ENCODE measurements at places on chromosomes 4 and X.
A peak's percentile ranks its signal among the peaks of the same experiment; 100 is the strongest.

DNA sequence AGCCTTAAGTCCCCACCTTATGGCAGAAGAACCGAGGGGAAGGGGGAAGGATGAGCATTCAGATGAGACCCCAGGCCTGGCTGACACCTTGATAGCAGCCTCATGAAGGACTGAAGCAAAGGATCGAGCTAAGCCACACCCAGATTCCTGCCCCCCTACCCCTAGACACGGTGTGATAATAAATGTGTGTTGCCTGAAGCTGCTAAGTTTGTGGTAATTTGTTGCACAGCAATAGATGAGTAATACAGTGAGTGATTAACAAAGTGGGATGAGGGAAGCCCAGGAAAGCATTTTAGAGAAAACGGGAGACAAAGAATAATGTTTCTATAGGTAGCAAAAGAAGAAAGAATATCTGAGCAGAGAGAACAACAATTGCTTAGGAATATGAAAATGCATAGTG is 404.2 kb downstream of the MID1IP1 start:
- DNase-seq, result no peak

DNA sequence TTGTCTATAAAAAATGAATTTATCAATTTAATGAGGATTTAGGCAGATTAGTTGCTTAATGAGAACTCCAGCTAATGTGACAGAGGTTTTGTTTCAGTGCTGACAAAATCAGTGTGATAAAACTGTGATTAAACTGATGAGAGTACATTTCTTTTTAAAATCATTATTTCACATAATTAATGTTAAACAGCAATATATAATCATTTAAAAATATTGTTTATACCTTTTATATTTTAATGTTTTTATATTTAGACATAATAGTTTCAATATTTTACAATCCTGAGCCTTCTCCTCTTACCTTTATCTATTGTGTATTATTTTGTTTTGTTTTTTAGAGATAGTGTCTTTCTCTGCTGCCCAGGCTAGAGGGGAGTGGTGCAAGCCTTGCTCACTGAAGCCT is 47.1 kb upstream of the MAB21L2 start:
- no peak for DNase-seq

- no peak for DNase-seq
These were observed 77.3 kb upstream of the FGF13 start for GRCh38 chrX:138788771-138789170.

- DNase-seq, result peak; percentile 22
These were observed 1.9 kb upstream of the FTSJ1 start for GRCh38 chrX:48474127-48474526.

GRCh38 chr4:175017751-175018150 is 99.6 kb downstream of the ADAM29 start:
- DNase-seq, result no peak

DNA sequence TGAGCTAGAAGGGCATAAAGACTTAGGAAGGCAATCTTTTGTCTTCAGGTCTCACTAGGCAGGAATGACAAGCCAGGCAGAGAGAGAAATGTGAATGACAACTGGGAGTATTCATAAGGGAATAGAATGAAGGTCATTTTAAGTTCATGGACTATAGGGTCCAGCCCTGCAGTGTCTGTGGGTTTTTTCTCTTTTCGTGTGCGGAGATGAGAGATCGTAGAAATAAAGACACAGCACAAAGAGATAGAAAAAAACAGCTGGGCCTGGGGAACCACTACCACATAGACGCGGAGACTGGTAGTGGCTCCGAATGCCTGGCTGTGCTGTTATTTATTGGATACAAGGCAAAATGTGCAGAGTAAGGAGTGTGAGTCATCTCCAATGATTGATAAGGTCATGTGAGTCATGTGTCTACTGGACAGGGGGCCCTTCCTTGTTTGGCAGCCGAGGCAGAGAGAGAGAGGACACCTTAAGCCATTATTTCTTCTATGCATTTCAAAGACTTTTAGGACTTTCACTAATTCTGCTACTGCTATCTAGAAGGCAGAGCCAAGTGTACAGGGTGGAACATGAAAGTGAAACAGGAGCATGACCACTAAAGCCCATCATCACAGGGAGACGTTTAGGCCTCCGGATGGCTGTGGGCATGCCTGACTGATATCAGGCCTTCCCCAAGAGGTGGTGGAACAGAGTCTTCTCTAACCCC is 921.8 kb upstream of the PCDH10 start:
- no peak for DNase-seq

DNA sequence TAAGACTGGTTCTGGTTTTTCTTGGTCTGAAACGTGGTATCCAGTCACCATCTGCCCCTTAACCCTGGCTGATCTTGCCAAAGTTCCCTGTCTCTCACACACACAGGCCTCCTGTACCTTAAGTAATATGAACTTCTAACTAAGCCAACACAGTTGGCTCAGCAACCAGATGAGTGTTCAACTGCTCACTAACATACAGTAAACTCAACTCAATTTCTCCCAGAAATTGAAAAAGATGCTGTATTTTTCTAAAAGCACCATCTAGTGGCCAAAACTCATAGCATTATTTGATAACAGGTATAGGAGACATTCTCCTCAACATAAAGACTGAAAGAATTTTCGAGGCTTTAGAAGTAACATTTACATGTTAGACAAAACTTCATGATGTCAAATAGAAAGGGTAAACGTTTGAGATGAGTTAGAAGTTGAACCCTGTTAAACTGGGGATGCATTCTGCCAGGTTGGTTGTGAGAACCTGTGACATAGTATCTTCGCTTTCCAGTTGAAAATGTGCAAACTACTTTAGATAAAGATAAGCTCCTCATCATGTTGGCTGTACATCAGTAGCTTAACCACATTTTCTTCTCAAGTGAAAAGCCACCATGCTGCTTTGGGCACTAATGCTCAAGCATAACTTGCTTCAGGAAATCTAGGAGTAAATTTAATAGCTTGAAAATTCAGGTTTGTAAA is 31.2 kb downstream of the CCNI start:
- DNase-seq, result peak; percentile 47

DNA sequence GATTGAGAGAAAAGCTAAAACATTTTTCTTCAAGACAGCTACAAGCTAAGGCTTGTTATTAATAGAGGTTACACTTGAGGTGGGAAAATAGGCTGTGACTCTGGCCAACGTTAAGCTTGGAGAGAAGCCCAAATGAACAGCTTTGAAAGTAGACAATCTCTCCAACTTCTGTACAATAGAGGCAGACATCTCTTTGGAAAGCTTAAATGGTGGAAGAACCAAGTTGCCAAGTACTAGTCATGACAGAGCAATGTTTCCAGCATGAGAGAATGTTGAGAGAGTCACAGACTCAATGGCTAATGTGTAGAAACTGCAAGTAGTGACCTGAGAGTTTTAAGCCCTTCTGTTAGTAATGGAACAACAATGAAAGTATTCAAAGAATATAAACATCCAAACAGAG is 298.1 kb downstream of the INPP4B start:
- no peak for DNase-seq

DNA sequence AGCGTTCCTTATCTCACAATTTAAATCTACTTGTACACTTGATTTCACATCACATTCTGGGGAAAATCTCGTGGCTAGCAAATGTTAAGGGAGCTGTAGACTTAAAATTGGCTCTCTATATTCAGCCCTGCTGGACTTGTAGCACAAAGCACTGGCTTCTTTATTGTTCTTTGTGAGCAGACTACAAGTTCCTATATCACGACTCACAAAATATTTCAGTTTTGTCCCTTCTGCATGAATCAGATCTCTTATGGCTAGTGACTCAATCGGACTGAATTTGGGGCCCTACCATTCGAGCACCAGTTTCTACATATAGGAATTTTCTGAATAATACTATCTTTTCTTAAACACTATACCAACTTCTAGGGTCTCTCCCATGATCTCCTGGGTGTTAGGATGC is 390.1 kb downstream of the ADAM29 start:
- DNase-seq, result peak; percentile 6

- no peak for DNase-seq
These were observed 129.8 kb downstream of the GPR143 start for GRCh38 chrX:9635803-9636202.

DNA sequence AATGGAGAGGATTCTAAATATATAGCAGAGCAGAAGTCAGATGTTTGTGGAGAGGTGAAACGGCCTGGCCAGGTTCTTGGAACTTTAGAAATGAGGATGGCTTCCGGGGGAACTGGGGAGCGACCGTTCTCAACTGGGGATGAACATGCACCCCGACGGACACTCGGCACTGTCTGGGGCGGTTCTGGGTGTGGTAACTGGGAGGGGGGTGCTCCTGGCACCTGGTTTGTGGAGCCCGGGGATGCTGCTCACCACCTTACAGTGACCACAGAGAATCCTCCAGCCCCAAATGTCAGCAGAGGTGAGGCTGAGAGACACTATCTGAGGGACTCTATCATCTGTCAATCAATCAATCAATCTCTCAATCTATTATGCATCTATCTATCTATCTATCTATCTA is 69.0 kb upstream of the PPP2R3B start:
- DNase-seq, result no peak

DNA sequence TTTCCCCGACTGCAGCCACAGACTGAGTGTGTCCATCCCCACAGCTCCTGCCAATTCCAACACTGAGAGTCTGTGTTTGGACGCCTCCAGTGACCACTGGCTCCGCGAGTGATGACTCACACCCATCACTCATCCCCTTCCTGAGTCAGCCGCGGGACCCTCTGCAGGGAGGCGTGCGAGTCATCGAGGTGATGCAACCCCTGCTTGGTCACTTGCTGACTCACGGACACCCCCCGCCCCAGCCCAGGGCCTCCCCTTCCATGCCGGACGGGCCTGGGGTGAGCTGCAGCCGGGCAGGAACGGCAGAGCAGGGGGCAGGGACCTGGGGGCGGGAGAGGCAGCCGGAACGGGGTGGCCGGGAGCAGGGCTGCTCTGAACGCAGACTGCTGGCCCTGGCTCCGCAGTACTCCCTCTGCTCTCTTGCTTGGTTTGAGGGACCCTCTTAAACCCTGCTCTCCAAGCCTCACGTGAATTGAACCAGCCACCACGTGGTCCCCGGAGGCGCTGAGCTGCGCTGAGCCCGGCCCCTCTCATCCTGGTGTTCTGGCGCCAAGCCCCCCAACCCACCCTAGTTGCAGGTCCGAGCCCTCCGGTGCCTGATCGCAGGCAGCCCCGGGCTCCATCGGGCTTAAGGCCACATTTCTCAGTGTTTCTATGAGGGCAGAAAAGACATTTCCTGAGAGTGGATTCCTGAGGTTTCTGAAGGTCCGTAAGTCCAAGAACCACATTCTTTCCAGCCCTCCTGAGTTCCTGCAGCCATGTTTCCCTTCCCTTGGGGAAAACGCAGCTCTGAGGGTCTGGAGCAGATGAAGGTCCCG is 32.4 kb downstream of the FGFRL1 start:
- DNase-seq, result peak; percentile 85

DNA sequence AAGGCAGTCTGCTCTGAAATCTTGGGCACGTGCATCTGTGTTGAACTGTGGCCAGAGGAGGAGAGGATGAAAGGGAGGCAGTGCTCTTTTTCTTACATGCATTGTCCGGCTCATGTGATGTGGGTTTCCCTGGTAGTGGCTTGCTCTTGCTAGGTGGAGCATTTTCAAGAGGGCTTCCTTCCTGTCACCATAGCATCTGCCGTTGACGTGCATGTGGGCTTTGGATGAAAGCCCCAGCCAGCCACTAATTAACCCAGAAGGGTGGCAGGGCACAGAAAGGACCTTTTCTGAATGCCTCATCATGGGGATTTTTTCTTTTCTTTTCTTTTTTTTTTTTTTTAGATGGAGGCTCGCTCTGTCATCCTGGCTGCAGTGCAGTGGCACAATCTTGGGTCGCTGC is 121.3 kb downstream of the GPR143 start:
- no peak for DNase-seq

- no peak for DNase-seq
These were observed 150.9 kb downstream of the ENPP6 start for GRCh38 chr4:184066584-184067300.

DNA sequence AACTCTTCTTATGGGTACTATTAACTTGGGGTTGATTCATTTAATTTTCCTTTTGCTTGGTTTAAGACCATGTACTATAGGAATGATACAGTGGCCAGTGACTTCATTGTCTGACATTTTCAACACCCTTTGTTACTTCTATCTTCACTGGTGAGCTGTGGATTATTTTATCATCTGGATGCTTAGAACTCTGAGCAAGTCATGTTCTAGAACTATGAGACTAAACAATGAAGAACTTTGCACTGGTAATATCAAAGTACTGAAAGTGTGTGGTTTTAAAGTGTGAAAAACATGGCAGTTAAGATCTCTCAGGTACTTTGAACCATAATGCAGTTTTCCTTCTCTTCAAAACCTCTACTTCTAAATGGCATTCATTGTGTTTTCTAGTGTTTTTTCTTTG is 47.8 kb downstream of the MAP7D3 start:
- no peak for DNase-seq

DNA sequence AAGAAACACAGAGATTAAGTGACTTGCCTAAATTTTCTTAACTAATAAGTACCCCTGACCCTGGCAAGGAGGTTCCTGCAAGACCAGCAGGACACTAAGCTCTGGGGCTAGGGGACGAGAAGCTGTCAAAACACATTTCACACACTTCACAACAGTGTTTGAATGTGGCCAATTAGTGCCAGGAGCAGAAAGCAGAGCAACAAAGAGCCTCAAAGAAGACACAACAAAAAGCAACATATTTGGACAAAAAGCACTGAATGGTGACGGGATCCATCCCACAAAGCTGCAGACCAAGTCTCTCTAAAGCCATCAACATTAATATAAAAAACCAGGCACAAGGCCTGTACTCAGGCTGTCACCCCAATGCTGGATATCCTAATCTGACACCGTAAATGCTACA is 361.9 kb upstream of the RASGEF1B start:
- DNase-seq, result no peak

- DNase-seq, result no peak
These were observed 52.2 kb upstream of the C1QTNF7 start for GRCh38 chr4:15375667-15376066.

DNA sequence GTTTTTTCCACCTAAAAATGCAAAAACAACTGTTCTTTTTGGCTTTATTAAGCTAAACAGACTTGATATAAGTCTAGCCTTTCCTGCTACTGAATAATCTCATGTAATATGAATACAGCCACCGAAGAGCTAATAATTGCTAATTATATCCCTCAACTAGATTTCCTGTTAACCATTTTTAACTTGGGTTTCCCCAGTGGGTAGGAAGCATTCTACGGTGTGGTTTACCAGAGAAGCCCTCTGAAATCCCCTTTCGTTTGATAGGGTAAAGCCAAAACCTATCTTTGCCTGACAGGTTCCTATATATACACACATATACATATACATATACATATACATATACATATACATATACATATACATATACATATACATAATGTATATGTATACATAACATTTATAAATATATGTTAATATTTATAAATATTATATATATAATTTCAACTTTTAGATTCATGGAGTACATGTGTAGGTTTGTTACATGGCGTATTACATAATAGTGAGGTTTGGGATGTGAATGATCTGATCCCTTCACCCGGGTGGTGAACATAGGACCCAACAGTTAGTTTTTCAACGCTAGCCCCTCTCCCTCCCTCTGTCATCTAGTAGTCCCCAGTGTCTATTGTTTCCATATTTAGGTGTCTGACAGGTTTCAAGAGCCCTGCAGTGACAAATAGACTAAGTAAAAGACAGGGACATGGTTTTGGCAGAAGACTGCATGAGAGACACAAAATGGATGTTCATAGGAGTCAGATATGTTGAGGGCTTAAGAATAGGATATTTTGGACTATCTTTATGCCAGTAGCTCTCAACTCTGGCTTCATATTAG is 62.4 kb downstream of the ATXN3L start:
- DNase-seq, result no peak
